ENCODE measurements at places on chromosomes 11 and 22.

GRCh38 chr11:119223856-119224255, 17.7 kb downstream of the CBL start:
- DNase-seq = no peak

DNA sequence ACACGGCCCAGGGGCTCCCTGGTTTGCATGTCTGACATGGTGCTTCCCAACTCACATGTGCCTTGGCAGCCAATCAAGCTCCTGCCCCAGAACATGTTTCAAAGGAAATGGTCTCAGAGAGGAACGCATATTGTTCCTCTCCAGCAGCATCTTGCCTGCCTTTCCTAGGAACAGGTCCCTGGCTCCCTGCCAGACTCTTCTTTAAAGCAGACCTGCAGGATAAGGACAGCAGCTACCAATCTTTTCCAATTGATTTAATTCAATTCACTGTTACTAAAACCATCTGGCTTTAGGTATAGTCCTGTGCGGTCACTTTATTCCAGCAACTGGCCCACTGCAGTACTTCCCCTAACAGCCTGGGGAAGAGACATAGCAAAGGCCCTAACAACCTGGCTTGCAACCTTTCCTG, 79.9 kb downstream of the AMBRA1 start:
- no peak for DNase-seq

GRCh38 chr11:111460340-111460739, 51.8 kb downstream of the BTG4 start:
- DNase-seq = no peak

GRCh38 chr11:64239662-64240434, 1.0 kb upstream of the FKBP2 start:
- DNase-seq = peak; percentile 59

DNA sequence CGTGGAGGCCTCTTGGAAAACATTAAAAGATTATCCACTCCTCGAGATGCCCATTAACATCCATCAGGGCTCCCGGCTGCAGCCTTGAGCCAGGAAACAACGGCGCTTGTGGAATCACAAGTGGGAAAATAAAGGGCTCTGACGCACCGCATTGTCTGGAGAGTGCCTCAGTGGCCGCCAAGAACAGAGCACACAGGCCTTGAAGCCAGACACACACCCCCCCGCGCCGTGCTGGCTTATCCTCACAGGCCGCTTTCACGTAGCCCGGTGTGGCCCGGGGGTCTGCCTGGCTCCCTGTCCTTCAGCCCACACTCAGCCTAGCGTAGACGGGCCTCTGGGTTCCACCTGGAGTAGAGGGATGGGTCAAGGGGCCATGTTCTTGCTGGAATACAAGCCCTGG, 1020.5 kb downstream of the BRD1 start:
- no peak for DNase-seq

DNA sequence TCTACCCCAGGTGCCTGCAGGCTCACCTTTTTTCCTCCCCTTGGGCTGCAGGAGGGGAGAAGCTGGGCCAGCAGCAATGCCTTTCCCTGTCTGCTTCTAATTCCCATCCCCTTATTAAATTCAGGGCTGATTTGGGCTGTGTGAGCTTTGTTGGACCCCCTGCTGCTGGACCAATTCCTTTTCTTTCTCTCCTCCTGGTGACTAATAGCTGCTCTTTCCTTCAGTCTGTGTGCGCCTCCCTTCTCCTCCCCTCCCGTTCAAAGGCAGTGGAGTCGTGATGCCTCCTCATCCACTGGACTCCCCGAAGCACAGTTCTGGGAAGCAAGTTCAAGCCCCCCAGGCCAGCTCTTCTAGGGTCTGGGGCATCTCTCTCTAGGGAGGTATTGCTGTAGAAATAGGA, 567.9 kb upstream of the CADM1 start:
- DNase-seq = no peak

- no peak for DNase-seq
Measured at GRCh38 chr11:99937330-99937729, 749.8 kb upstream of the ARHGAP42 start.

GRCh38 chr22:30270832-30271231, 4.2 kb upstream of the OSM start:
- DNase-seq = peak; percentile 94

GRCh38 chr11:134876226-134876625, 464.2 kb upstream of the B3GAT1 start:
- no peak for DNase-seq

DNA sequence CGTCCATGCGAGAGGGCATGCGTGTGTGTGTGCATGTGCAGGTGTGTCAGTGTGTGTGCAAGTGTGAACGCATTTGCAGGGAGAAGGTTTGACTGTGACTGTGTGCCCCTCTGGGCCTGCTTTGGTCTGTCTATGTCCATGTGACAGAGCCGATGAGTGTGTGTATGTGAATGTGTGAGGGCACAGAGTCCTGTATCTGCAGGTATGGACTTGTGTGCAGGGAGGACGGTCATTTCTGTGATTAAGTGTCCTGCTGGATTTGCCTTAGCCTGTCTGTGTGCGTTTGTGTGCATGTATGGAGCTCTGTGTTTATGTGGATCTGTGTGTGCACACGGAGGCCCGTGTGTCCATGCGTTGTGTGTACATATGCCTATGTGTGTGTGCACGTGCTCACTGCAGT, 5.4 kb downstream of the EMID1 start:
- no peak for DNase-seq

DNA sequence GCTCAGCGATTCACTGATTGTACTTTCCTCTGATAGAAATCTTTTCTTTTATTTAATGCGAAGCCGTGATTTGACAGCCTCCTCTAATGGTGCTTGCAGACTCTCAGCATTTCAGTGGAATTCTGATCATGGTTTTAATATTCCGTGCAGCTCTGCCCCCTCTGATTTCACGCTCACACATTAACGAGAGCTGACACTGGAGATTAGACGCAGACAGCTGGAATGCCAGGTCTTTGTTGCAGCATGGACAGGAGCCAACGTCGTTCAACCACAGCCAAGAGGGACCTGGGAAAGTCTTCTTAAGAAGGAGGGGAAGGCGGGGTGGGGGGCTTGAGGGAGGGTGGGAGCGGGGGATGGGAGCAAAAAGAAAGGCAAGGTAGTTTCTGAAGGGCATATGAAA, 186.4 kb downstream of the BLID start:
- no peak for DNase-seq

- DNase-seq = no peak
Measured at GRCh38 chr11:27293515-27294417, 69.2 kb downstream of the CCDC34 start.

- no peak for DNase-seq
Measured at GRCh38 chr11:122837528-122838346, 563 bp upstream of the CRTAM start.

GRCh38 chr22:39178206-39179111, 26.0 kb upstream of the CBX7 start:
- DNase-seq = no peak

- DNase-seq = peak; percentile 62
Measured at GRCh38 chr11:67266449-67267187, at the start of gene GRK2. Gene GRK2 (plus strand): TSS chr11:67266473. CDS start chr11:67266700, 227 bp downstream.

DNA sequence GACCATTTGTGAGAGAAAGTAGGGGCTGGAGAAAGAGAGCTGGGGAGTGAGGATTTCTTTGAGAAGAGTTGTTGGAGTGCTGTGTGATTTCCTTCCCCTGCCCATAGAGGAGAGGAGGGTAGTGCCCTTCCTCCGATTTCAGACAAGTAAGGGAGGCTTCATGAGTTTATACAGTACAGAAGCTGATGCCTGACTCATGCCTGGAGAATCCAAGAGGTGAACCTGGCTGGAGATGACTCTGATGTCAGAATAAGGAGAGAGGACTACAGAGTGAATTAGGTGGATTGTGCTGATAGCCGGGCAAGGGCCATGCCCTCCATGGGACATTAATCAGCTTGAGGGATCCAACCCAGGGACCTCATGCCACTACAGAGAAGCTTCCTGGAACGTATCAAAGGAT, 91.6 kb downstream of the FAR1 start:
- no peak for DNase-seq

GRCh38 chr11:115244296-115244695, 259.9 kb downstream of the CADM1 start:
- DNase-seq = no peak

DNA sequence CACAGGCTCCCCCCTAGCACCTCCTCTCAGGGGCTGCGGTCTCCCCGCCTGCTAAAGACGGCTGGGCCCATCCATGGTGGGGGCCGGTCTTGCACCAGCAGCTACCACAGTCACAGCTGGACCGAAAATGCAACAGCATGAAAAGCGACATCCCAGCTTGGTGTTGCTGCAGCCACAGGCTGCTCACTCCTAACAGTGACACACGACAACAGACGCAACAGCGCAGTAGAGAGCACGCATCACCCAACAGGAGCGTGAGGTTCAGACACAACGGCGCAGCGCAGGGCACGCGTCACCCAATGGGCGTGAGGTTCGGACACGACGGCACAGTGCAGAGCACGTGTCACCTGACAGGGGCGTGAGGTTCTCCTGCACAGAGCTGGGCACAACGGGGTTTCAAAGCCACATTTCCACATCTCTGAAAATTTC, 24.1 kb downstream of the TOLLIP start:
- DNase-seq = no peak

DNA sequence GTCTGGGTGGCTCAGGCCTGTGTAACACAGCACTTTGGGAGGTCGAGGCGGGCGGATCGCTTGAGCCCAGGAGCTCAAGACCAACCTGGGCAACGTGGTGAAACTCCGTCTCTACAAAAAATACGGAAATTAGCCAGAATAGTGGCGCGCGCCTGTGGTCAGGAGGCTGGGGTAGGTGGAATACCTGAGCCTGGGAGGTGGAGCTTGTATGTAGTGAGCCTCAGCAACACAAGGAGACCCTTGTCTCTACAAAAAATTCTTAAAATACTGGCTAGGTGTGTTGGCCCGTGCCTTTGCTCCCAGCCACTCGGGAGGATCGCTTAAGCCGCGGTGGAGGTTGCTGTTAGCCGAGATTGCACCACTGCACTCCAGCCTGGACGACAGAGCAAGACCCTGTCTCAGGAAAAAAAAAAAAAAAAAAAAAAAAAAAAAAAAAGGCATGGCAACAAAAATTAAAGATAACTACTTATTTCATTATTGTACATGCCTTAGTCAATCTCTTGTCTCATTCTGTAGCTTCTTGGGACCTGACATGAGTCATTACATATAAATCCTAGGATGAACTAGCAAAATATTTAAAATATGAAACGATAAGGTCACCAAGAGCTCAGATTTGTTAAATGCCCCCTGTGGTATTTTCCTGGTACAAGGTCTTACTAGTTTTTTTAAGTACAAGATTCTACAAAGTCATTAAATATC, 1.1 kb downstream of the TAF1D start:
- no peak for DNase-seq

- peak; percentile 70 for DNase-seq
Measured at GRCh38 chr11:44600839-44601383, 35.4 kb downstream of the CD82 start.

DNA sequence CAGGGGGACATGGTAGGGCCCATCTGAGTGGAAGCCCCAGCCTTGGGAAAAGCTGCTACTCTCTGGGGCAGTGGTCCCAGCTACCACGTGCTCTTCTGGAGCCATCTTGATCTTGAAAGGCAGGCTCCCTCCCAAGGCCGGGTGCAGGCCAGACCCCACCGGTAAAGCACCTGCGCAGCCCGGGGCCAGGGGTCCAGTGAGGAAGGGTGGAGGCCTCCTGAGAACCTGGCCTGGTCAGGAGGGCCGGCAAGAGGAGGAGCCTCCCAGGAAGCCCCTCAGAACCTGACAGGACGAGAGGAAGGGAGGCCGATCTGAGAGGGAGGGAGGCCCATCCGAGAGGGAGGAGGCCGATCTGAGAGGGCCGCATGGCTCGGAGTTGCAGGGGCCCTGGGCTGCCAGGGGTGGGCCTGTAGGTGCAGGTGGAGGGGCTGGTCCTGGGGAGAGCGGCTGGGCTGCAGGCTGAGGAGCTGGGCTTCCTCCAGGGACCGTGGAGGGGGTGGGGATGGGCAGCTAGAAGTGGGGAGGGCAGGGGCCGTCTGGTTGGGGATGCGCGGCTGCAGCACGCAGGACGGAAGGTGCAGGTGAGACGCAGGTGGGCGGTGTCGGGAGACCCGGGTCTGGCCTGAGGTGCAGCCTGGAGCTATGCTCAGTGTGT, 529 bp downstream of the GRAMD4 start:
- DNase-seq = no peak

- no peak for DNase-seq
Measured at GRCh38 chr11:94183251-94183885, 54.7 kb downstream of the PANX1 start.

DNA sequence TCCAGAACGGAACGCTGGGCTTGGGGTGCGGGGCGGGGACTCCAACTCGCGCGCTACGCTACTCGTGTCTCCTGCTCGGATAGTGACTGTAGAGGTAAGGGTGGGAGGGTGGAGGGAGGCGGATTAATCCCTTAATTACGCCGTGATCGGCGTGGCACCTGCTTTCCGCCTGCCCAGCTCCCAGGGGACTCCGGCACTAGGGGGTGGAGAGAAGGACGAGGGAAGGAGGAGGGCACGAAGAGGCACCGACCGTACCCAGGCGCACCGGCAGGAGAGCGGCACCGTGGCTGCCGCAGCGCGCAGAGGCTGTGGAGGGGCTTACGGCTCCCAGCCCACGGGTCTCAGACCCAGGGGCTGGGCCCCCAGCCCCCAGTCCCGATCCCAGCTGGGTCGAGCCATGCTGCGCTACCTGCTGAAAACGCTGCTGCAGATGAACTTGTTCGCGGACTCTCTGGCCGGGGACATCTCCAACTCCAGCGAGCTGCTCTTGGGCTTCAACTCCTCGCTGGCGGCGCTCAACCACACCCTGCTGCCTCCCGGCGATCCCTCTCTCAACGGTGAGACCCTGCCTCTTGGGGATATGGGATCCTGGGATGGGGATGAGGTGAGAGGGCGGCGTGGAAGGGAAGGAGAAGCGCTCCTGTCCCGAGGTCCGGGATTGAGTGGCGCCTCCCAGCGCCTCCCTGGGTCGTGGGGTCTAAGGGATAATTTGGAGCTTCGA, at the start of gene ROBO3:
Gene ROBO3 (plus strand): TSS at position 252 of the 721 bp plus-strand sequence. CDS start 146 bp downstream, at position 398.
- no peak for DNase-seq

DNA sequence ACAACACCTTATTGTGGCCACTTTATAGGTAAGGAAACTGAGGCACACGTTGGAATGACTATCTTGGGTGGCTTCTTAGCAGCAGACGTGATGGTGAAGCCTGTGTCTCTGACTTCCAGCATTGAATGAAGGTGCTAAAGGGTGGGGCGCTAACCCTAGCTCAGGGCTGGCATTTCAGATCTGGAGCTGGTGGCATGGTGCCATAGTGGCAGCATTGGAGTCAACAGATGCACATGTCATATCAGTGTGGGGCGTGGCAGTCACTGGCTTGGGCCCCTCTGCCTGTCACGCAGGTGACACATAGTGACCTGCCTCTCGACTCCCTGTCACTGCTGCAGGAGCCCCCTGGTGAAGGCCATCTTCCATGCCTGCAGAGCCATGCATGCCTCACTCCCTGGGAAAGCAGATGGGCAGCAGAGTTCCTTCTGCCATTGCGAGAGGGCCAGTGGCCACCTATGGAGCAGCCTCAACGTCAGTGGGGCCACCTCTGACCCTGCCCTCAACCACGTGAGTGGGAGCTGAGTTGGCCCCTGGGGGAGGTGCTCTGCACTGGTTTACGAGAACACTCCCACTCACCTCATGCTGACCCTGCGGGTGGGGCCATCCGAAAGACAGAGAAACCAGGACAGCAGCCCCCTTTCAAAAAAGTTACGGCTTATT, 14.8 kb downstream of the SHISA8 start:
- DNase-seq = no peak

All from common myeloid progenitor, CD34-positive (primary cell).